ENCODE measurements at places on chromosomes 2 and 18.

DNA sequence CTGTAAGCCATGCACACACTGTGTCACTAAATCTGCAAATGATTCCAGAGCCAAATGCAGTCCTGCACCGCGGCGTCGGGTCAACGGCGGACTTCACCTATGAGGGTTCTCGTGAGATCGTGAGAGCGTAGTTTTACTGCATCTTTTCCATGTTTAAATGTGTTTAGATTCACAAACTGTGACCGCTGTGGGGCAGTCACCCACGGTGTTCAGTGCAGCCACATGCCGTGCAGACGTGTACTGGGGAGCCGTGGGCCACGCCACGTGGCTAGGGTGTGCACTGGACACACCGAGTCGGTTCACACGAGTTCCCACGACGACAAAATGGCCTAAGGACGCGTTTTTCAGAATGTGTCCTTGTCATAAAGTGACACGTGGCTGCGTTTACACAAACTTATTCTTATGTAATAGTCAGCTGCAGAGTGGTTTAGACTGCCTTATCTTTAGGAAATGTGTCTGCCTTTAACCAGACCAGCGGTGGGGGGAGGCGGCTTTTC is 34.1 kb downstream of the NFATC1 start:
- no peak for DNase-seq

- DNase-seq, result no peak
Observed at GRCh38 chr18:22109535-22109934, 59.9 kb upstream of the GATA6 start.

DNA sequence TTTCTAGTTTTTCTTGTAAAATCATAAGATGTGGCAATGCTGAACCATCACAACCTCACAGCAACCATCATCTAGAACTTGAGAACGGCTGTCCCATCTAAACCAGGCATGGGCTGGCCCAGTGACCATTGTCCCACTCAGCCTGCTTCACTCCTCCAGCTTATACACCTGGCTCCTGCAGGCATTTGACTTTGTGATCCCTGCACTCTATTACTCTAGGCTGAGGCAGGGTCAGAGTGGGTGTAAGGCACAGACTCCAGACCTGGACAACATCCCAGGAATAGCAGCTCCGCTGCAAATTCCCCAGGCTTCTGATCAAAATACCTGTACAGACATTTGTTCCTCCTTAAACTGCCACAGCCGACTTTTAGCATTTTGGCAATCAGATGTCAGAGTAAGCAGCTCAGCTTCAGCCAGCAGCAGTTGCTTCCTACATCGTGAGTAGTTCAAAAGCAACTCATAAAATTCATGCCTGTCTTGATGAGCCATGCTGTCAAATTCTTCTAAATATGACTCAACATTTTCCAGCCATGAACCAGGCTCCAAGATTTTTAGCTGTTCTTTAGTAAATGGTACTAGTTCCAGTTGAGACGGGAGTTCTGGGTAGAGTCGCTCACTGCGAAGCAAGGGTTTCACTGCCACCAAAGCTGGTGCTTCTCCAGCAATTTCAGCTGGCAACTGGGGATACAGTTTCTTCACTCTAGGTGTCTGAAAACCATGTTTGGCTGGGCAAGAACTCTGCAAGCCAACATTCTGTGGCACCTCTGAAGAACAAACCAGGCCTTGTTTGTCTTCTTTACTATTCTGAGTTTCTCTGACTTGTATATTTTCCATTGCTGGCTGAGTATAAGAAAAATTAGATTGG is 12.8 kb downstream of the EPG5 start:
- DNase-seq, result peak; percentile 90

GRCh38 chr2:190802626-190803209 is 77.9 kb upstream of the GLS start:
- no peak for DNase-seq

- no peak for DNase-seq
Observed at GRCh38 chr2:197993363-197993762, 189.0 kb downstream of the PLCL1 start.

GRCh38 chr2:36711741-36712314 is 15.3 kb downstream of the VIT start:
- no peak for DNase-seq

- no peak for DNase-seq
Observed at GRCh38 chr2:168751104-168751740, 51.2 kb upstream of the NOSTRIN start.

DNA sequence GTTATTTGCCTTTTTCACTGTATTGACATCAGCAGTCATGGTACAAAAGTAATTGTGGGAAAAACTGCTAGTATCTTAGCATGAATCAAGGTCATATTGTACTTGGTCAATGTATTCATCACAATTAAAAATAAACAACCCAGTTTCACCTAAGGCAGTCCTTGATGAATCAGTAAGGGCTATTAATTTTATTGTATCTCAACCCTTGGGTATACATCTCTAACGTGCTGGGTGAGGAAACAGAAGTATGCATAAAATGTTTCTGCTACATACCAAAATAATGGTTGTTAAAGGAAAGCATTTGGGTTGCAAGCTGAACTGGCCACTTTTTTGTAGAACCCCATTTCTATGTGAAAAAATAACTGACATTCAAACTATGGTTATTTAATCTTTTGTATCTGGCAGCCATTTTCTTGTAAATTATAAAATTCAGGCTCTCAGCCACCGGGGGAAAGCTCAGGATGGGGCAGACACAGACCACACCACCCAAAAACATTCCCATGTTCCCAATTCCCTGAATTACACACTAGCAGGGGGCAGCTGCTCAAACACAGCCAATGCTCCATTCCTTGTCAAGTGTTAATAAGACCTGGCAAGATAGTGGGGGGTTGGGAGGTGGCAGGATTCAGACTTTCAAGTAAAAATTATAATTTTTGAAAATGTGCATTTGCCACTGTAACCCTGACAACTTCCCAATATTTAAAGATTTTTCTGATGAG is 49.3 kb downstream of the OLA1 start:
- no peak for DNase-seq

DNA sequence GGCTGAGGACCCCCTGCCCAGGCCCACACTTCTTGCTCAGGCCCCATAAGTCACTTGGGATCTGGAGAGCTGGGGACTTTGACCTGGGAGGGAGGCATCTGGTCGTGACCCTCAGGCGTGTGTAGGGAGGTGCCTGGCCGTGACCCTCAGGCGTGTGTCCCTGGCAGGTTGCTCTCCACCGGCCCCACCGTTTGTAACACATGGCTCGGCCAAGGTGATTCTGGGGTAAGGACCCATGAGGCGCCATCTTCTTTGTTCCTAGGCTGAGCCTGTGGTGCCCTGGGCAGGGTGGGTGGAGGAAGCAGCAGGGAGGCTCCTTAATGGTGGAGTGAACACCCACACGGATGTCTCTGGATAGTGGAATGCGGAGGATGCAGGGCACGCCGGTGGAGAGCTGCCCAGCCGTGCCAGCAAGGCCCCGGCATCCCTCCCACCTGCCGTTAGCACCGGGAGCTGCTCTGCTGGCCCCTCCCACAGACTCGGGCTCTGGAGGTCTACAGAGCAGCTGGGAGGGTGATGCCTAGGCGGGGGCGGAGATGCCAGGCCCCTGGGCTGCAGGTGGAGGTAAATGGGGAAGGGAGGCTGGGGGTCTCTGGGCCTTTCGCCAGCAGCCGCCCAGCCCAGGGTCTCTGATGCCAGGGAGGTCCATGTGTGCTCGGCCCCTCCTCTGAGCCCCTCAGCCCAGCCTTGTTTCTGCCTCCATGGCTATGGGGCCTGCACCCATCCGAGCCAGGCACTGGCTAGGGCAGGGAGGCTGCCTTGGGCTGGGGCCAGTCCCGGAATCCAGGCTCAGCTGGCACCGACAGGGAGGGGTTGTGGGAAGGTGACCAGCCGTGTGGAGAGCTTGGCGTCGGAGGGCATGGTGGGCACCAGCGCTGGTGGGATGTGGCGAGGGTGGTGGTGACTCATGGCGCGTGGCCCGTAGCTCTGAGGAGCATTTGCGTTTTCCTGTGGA is 1.1 kb upstream of the GAL3ST2 start:
- DNase-seq, result peak; percentile 17

DNA sequence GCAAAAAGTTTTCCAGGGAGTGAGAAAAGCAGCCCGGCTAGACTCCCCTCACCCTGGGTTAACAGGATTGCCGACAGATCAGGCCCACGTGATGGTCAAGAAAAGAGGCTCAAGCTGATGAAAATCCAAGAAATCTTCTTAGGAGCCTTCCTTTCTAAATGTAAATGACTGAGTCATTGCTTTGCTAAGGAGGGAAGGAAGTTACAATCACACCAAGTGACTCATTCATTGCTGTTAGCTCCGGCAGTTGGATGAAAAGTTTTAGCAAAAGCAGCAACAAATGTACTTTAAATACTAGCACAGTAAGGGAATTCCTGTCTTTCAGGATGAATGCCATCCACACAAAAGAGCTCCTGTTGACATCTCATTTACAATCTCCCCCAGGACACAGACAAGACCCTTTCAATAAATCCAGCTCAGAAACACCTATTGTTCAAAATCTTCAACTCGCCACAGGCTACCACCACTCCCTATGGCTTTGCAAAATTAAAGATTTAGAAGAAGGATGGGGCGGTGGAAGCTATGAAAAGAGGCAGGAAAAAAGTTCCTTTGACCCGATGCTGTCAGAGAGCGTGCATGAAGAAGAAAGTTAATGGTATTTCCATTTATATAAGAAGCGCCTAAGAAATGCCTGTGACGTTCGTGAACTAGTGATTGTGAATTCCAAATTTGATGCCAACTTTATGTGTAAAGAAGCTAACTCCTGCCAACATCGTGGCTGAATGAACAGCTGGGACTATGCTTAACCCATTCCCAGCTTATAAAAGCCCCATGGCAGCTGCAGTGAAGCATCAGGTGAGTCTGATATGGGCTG is 153.7 kb downstream of the TGIF1 start:
- peak; percentile 96 for DNase-seq

DNA sequence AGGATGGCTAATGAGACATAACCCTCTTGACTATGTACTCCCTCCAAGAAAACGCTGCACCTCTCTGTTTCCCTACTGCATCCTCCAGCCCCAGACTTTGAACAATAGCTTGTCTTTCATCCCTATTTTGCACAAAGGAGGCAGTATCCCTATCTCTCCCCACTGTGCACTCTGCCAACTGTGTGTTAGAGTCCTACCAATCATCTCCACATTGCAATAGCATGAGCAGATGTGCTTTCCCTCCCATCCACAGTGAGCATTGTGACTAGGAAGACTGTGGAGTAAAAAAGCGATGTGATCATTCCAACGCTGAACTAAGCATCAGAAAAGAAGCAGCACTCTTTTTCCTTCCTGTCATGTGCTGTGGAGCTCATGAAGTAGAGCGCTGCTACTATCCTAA is 206.3 kb upstream of the GULP1 start:
- DNase-seq, result no peak

DNA sequence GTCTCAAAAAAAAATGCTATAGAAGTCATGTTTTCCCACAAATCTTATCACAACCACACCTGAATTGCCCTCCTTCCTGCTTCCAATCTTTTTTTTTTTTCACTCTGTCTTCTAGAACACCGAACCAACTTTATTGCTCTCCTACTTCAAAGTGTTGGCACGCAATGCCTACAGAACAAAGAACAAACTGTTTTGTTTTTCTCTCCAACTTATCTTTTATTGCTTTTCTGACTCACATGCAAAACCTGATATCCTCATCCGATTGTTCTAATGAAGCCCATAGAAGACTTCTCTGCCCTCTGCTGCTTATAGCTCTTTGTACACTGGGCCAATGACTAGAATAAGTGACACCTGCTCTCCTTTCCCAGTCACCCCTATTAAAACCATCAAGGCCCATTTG is 602.8 kb downstream of the EPHA4 start:
- DNase-seq, result no peak

- peak; percentile 32 for DNase-seq
Observed at GRCh38 chr18:13191779-13192178, 26.8 kb upstream of the LDLRAD4 start.

GRCh38 chr2:104745846-104746245 is 108.1 kb upstream of the POU3F3 start:
- DNase-seq, result no peak

GRCh38 chr2:132646540-132647108 is 23.4 kb downstream of the LYPD1 start:
- no peak for DNase-seq

GRCh38 chr18:44742718-44743311 is 62.1 kb downstream of the SETBP1 start:
- peak; percentile 81 for DNase-seq

DNA sequence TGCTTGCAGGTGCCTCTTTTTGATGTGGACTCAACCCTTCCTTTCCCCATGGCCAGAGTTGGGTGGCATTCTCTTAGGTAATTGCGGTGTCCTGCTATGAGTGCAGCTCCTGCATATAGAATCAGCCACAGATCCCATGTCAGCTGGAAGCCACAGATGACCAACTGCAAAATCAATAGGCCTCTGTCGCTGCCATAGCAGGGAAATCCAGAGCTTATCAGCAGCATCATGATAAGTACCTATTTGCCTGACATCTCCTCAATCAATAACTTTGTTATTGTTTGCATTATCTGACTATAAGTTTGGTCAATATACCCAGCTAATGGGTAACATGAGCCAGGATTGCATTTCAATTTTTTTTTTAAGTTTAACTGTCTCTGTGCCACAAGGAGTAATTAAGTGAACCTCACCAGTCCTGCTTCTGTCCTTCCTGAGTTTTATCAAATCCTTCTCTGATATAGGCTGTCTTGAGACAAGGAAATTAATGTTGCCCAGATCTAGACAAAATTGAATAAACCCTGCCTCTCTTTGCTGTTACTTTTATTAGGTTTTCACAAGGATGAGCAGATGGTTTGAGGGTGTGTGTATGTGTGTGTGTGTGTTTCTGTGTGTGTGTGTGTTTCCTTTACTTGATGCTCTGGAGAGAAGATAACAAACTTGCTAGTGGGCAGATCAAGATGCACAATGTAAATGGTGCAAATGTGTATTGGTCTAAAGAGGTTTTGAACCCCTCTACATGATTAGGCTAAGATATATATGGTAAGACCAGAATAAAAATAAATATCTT is 59.6 kb upstream of the CREB1 start:
- DNase-seq, result no peak

DNA sequence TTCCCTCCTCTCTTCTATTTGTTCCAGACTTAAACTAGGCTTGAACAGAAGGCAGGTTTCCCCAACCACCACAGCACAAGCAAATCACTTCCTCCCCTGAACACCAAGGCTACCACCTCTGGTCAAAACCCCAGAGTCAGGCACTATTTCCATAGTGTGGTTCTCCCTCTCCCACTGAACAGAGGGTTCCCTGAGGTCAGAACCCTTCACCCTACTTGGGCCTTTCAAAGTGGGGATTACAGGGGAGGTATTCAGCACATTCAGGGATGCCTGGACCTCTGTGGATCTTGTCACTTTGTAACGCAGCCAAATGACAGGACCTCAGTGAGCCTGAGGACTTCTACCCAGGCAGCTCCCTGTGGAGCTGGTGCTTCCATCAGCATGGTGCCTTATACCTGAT is 88.7 kb downstream of the TNS1 start:
- DNase-seq, result no peak

GRCh38 chr18:73646772-73647171 is 500.9 kb downstream of the FBXO15 start:
- DNase-seq, result peak; percentile 96

DNA sequence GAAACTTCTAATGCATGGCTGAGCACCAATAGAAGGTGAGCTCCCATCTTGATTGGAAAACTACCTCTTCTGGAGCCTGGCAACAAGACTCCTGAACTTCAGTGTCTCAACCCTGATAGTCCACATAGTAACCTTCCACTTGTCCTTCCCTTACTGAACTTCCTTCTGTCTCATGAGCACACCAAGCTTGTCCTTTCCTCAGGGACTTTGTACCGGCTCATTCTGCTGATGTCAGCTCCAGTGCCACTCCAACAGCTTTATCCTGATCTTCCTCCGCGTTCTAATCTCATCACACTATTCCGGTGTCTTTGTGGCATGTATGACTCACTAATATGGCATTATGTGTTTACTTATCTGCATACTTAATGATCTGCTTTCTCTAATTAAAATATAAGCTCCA is 862.0 kb upstream of the ID2 start:
- DNase-seq, result peak; percentile 45

- peak; percentile 16 for DNase-seq
Observed at GRCh38 chr2:140589273-140589672, 1541.5 kb downstream of the LRP1B start.

All from kidney tubule cell (primary cell).